Stimulated activated CD8-positive, alpha-beta memory T cell treated with anti-CD3 and anti-CD28 coated beads, Interleukin-7, amount 100 ng/mL, for 48 hours (primary cell): ENCODE measurements at places on chromosomes 7 and 10.

DNA sequence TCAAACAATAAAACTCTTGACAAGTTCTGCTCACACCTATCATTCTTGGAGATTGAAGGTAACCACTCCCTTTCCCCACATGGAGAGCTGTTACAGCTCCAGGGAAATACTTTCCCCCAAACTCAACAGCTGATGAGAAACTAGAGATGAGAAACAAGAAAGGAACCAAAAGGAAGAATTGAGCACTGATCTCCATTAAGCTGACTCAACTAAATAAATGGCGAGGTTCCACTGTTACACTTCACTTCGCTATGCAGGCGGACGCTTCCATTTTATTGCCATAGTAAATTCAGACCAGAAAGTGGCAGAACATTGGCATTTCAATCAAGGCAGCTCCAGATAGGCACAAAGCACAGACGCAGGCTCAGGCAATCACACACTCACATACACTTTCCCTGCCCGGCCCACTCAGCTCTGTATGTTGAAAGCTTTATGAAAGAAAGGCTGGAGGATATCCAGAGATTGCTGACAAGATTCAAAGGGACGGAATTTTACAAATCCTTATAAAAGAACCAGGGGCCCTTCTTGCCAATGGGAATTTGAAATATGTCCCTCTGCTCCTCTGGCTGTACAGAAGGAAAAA lies 11.5 kb upstream of the YAE1 start:
- DNase-seq, result no peak

DNA sequence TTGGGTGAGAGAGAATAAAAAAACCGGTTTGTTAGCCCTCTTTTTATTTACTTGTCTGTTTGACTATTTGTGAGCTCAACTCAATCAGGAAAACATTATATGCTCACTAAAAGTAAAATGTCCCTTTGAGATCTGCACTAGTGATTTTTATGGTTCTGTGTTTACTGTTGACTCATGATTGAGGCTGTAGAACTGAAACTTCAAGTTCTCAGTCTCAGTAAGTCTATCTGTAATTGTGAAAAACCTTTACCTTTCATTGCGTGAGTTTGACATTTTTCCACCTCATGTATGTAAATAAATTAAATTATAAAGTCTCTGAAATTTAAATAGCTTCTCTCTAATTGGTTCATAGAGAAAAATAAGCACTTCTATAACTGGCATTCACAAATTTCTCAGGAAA lies 17.0 kb upstream of the CASD1 start:
- DNase-seq, result no peak

DNA sequence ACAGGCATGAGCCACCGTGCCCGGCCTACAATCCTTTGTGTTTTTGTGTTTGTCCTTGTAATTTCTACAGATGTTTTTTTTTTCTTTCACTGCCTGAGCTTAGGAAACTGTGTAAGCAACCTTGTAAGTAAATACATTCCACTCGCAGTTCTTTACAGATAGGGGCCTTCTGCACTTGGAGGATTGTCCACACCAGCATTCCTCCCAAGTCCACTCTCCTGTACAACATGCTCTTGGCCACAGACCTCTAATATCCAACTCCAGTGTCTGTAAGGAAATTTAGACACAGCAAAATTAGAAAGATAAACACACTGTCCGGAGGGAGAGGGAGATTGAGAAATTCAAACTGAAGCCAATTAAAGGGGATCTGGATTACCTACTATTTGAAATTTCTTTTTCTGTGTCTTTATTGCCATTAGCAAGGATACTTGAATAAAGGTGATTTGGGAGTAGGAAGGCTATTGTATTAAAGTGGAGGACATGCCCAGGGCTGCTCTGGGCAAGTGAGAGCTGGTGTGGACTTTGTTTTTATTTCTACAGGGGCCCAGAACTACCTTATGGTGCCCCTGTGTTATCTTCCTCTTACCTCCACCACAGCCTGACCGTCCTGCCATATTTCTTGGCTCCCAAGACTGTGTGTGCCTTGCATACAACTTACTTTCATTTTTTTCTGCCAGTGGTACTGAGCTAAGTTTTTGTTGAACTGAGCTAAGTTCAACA lies 9.7 kb downstream of the MXI1 start:
- DNase-seq, result no peak

DNA sequence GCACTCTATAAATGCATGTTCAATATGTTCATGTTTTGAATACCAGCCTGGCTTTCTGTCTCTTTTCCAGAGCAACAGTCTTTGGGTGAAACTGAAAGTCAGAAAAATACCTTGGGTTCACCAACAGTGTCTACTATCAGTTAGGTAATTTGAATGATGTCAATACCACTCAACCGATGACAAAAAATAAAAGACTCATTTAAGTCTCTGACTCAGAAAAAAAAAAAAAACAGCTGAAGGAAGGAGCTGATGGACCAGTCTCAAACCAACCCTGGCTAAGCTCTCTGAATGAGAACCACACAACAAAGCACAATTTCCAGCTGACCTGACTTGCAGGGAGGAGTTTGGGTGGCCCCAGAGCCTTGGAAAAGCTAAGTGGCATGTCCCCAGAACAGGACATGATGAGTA lies 42.5 kb downstream of the ABLIM1 start:
- DNase-seq, result no peak

GRCh38 chr10:21487416-21488180 lies 37.9 kb downstream of the SKIDA1 start:
- DNase-seq, result no peak

DNA sequence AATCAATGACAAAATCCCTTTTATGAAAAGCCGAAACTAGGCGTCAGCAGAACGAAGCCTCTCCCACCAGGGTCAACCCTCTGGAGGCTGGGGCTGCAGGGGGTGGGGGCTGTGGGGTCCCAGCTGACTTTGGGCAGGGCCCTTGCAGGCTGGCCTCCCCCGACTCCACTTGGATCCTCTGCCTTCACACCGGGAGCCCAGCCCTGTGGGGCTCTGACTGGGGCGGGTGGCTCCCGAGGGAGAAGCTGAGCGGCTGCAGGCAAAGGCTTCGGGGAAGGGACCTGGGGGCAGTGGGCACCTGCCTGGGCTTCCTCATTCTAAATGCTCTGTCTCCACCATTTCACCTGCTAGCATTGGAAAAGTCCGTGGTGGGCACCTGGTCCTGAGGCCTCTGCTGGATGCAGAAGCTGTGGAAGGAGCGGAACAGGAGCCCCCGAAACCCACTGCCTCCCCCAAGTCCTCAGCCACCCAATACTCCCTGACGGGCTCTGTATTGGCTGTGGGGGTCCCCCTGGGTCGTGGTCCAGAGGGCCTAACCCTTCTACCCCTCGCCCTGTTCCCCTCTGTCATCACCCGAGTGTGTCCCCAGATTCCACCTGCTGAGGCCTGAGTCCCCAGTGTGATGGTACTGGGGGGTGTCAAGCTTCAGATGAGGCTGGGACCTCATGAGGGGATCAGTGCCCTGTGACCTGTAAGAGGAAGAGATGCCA lies 108.6 kb downstream of the DNAJB6 start:
- no peak for DNase-seq

DNA sequence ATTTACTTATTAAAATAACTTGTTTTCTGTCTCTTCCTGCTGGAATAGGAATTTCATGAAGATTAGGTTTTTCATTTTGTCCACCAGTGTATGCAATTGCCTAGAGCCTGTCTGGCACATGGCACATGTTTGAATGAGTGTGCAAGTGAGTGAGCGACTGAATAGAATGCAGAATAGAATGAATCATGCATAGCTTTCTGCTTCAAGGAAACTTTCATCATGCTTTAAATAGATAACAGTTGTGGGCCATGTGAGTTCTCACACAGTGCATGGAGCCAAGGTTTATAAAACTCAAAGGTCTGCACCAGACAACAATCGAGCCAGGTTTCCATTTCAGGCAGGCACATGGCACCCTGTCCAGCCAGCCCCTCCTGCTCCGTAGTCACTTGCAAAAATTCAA lies 74.2 kb upstream of the HECW1 start:
- DNase-seq, result no peak

- DNase-seq, result no peak
Measured at GRCh38 chr7:82760831-82761230, 317.3 kb upstream of the CACNA2D1 start.

GRCh38 chr10:6019796-6020195 lies 42.4 kb downstream of the IL2RA start:
- DNase-seq, result no peak

DNA sequence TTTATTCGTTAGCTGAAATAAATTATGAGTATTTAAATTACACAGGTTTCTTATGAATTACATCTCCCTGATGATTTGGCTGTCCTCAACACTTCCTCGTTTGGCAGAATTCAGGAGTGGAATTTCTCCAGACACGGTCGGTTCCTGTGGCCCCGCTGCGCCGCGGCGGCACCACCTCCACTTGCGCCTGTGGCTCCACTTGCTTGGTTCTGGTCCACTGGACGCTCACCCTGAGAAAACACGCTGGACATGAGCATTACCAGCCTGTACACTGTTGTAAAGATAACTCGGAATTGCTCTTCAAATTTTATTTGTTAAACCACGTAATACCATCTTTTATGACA lies 85.3 kb downstream of the ZNF33B start:
- no peak for DNase-seq

GRCh38 chr7:155619634-155620271 lies 24.7 kb upstream of the RBM33 start:
- DNase-seq, result no peak

DNA sequence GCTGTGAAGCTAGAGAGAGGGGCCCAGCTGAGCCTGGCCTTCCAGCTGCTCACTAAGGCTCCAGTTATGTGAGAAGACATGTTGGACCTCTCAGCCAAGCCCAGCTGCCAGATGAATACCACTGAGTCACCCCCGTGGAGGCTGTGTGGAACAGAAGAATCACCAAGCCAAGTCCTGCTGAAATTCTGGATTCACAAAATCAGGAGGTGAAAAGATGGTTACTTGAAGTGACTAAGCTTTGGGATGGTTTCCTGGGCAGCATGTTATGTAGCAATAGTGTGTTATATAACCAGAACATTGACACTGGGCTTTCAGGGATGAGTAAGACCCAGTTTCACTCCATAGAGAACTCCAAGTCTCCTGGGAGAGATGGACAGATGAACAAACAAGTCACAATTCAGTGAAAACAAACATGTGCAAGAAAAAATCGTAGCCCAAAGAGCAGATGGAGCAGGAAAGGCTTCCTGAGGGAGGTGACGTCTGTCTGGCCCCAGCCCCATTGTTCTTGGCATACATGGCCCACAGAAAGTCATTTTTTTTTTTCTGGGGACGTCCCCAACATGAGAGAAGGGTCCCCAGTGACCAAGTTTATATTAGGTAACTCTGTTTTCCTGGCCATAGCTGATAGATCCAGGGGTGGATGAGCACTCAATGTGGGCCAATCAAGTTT lies 64.1 kb upstream of the PDZD8 start:
- DNase-seq, result no peak

GRCh38 chr10:26156019-26156418 lies 60.6 kb upstream of the GAD2 start:
- DNase-seq, result no peak

GRCh38 chr10:28036587-28036986 lies 37.7 kb upstream of the ODAD2 start:
- no peak for DNase-seq

DNA sequence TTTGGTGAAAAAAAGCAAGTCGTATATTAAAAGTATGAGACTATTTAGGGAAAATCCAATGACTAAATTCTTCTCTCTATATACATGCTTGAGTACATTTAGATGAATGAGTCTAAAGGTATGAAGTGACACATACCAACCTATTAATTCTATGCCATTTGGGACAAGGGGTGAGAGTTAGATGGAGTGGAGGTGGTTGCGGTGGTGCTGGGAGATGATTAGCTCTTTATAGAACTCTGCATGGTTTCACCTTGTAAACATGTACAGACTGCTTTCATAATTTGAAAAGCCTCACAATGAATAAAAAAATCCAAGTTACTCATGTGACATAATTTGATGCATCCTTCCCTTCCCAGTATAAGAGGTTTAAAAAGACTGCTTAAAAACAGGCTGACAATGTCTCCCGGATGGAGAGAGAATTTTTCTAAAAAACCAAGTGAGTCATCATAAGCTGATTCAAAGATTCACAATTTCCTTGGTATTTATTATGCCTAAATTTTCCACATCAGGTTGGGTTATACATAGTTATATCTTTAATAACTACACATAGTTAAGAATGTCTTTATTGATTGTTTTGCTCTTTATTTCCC lies 572.8 kb downstream of the REEP3 start:
- DNase-seq, result no peak

DNA sequence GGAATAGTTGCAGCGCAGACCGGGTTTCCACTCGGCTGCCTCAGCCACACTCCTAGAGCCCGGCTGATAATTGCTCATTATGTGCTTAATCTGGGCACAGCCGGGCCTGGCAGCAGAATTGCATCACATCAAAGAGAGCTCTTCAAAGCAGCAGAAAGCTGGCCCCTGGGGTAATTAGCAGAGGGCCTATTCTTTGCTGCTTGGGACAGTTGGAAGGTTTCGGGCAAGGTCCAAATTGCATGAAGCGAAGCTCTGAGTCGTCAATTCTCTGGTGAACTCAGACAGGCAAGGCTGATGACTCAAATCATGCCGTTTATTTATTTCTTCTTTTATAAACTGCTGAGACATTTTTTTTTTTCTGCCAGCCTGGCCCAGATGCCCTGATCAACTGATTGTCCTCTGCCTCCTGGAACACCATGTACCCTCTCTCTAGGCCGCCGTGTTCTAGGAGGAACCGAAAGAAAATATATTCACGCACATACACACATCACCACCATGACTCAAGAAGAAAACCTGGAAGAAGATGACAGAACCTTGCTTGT lies 242.2 kb downstream of the RAB11FIP2 start:
- no peak for DNase-seq

DNA sequence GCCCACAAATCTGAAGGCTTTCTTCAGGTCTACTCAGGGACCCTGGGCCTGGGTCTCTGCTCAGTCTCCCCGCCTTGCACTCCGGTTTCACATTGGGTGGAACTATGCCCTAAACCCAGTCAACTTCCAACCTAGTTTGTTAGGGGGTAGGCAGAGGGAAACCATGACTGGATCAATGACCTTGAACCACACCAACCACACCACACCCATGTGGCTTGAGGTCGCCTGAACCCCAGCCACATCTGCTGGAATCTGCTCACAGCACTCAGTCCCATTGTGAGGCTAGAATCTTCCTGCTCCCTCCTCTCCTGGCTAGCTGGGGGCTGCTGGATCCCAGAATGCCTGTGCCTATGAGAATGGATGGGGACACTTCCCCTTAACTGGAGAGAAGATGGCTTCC lies 17.9 kb downstream of the RFC2 start:
- DNase-seq, result no peak

GRCh38 chr10:78811174-78811573 lies 257.6 kb upstream of the ZMIZ1 start:
- DNase-seq, result no peak

GRCh38 chr10:34826857-34827766 lies 12.0 kb upstream of the PARD3 start:
- no peak for DNase-seq

DNA sequence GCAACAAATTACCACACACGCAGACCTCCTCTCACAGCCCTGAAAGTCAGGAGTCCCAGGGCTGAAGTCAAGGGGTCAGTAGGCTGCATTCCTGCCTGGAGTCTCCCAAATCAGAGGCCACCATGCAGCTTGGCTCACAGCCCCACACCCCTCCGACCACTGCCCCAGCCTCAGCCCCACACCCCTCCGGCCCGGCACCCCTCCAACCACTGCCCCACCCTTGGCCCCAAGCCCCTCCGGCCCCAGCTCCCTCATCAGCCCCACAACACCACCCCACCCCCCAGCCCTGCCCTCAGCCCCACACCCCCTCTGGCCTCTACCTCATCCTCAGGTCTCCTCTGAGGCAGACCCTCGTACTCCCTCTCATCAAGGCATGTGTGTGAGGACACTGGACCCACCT lies 85.7 kb downstream of the DIP2C start:
- DNase-seq, result no peak
